Hypothalamus (tissue), 51 donors: ENCODE measurements at places on chromosomes 4 and X.

DNA sequence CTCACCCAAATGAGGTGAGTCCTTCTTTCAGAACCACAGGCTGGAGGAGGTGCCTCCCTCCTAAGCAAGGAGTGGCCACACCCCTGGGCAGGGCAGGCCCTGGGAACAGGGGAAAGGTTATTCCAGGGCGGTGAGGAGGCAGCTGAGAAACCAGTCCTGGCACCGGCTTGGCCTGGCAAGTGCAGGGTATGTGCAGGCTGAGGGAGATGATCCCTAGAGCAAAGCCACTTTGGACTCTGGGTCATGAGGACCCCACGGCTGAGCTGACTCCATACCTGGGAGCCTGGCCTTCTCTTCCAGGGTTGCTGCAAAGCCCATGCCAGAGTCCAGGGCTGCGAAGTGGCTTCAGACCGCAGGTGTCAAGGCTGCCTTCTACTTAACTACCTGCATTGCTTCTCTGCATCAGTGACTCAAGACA, 49.5 kb upstream of the HELT start:
- DNase-seq = no peak

DNA sequence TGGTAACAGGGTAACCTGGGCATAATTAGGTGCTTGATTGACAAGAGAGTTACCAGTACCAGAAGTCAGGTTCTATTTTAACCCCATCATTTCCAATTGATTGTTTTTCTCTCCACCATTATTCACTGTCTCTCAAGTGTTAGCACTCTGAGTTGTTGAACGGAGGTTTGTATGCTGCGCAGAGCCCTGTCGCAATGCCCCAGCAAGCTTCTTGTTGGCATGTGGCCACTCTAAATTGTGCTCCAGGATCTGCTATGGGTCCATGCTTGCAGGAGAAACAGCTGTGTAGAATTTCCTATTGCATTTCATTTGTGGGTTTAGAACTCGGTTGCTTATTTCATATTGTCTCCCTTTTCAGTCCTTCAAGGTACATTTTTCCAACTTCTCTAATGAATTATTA, 98.2 kb downstream of the KLHL8 start:
- DNase-seq = no peak

DNA sequence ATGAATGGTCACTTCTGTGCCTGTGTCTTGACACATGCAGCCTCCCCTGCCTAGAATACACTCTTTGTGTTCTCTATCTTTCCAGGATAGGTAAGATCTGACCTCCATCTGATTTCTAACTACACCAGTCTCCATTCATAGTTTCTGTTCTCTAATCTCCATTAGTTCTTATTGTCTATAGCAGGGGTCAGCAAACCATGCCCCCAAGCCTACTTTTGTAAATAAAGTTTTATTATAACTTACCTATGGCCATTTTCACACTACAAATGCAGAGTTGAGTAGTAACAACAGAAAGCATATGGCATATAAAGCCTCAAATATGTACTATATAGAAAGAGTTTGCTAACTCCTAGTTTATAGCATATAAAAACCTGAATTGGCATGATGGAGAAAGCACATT, 37.6 kb upstream of the H2AZ1 start:
- DNase-seq = no peak

DNA sequence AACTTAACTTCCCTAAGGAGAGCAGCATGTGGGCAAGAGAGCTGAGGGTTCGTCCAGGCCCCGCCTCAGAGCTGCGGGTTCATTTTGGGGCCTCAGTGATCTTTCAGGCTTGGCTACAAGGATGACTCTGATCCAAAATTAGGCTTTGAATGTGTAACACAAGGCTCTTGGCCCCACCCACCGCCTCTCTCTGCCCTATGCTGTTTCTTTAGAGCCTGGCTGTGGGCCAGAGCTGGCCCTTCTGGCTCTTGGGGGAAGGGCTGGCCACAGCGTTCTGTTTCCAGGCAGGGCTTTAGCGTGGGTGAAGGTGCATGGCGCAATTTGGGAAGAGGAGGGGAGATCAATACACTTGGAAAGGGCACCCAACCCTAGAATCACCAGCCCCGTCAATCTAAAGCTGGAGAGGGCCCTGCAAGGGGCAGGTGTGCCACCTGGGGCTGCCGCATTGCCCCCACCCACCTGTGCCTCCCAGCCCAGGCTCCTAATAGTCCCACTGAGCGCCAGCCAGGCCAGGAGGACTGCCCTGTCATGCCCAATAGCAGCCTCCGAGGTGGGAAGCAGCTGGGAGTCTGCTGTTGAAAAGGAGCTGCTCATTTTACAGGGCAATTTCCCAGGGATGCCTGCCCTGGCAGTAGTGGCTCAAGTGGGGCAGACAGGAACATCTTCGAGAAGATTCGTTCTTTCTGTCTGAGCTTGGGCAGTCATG, 84.5 kb upstream of the MAML3 start:
- DNase-seq = peak; percentile 22

- no peak for DNase-seq
Observed at GRCh38 chrX:43552156-43552555, 103.9 kb upstream of the MAOA start.

- DNase-seq = no peak
Observed at GRCh38 chrX:11421805-11422524, 128.8 kb downstream of the AMELX start.

DNA sequence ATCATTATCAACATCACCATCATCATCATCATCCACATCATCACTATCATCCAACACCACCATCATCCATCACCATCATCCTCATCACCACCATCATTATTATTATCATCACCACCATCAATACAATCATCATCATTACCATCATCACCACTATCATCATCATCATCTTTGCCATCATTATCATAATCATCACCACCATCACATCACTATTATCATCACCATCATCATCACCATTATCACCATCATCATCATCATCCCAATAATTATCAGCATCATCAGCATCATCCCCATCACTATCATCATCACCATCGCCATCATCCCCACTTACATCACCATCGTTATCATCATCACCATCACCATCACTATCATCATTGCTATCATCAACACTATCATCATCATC, 1021.9 kb upstream of the PRKX start:
- DNase-seq = no peak

DNA sequence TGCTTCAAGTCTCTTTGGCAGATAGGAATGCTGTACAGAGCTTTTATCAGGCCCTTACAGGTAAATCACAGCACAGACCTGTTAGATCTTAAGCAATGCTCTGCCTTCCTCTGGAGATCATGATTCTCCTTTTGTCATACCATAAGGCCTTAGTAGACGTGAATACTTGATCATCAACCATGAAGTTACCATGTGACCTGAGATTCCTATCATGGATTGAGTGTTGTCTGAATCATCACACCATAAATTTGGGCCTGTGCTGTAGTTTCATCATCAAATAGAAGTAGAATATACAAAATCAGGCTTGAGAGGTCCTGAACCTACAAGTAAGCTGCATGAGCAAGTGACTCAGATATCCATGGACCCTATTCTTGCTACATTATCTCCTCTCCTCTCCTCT, 466.8 kb upstream of the INTU start:
- no peak for DNase-seq

DNA sequence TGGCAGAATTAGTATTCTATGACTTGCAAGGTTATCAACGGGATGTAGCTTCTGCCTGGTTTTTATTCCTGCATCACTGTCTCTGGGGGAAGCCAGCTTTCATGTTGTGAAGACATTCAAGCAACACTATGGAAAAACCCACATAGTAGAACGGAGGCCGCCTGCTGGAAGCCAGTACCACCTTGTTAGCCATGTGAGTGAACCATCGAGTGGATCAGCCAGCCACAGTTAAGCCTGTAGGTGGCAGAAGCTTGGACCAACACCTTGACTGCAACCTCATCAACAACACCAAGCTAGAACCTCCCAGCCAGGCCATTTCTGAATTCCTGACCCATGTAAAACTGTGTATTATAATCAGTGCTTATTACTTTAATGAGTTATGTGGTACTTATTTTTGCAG, 538.2 kb downstream of the KCNIP4 start:
- DNase-seq = no peak

DNA sequence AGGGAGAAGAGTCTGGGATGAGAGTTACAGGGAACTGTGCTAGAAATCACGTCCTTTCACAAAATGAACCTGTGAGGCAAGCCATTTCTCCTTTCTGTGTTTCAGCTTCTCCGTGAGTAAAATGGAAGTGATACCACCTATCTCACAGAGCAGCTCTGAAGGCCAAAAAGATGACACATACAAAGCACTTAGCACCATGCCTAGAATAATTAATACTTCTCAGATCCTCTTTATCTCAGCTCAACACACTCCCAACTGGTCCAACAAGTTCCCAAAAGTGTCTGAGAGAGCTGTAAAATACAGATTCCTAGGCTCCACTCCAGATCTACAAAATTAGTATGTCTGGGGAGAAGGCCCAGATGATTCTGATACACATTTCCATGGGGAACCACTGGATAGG, 38.3 kb downstream of the LHFPL1 start:
- DNase-seq = no peak

GRCh38 chr4:41658163-41658562, 90.4 kb downstream of the PHOX2B start:
- DNase-seq = no peak

DNA sequence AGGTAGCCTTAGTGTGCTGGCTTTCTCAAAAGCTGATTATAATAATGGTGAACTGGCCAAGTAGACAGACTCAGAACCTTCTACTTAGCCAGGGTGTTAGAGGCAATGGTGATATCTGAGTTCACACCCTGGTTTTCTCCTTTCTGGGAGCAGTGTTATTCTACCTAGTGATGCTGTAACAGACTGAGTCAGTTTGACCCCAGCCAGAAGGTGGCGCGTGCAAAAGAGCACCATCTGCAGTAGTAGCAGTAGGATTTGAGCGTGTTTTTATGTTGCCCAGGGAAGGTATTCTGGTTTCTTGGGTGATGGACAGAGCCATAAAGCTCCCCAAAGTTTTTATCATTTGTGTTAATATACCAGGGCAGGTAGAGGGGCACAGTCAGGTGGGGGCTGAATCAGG, 143.8 kb upstream of the CPXCR1 start:
- DNase-seq = no peak

- DNase-seq = no peak
Observed at GRCh38 chr4:137659431-137659830, 127.1 kb upstream of the PCDH18 start.

- DNase-seq = no peak
Observed at GRCh38 chrX:37371578-37371991, 22.4 kb downstream of the PRRG1 start.

- DNase-seq = no peak
Observed at GRCh38 chr4:147640331-147640730, 23.1 kb downstream of the TMEM184C start.

GRCh38 chrX:85499400-85499799, 119.9 kb upstream of the POF1B start:
- DNase-seq = no peak

- DNase-seq = no peak
Observed at GRCh38 chr4:101604976-101605375, 185.6 kb upstream of the BANK1 start.

DNA sequence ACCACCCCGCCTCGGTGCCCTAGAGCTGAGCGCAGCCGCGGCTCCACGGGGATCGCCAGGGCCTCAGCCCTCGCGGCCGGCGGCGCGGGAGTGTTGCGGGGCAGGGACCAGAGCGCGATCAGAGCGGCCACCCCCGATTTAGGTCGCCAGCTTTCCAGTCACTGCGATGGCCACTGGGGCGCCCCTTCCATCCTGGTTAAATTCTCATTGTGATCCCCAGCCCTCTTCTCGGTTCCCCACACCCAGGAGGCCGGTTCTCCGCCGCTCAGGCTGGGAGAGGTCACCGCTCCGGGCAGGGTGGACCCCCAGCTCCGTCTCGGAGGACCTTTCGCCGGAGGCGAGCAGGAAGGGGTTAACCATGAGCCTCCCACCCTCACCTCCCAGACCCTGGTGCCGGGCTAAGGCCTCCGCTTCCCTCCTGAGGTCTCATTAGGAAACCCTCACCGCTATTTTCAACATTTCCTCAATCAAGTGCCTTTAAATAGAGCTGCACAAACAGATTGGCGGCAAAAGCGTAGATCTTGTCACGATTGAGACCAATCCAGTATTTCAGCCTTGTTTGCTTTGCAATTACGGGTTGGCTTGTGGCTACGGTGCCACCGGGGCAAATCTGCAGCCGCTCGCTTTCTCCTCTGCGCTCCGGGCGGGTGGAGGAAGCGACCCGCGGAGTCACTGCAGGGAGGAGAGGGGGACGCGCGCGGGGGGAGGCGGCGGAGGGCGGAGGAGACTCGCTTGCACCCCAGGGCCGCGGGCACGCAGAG, 8.3 kb upstream of the HAND2 start:
- DNase-seq = no peak

- peak; percentile 0 for DNase-seq
Observed at GRCh38 chrX:22748093-22748999, 251.4 kb upstream of the DDX53 start.

GRCh38 chr4:139735381-139736273, 70.0 kb downstream of the MGST2 start:
- DNase-seq = no peak

GRCh38 chr4:150079081-150079581, 886 bp downstream of the DCLK2 start:
- no peak for DNase-seq

DNA sequence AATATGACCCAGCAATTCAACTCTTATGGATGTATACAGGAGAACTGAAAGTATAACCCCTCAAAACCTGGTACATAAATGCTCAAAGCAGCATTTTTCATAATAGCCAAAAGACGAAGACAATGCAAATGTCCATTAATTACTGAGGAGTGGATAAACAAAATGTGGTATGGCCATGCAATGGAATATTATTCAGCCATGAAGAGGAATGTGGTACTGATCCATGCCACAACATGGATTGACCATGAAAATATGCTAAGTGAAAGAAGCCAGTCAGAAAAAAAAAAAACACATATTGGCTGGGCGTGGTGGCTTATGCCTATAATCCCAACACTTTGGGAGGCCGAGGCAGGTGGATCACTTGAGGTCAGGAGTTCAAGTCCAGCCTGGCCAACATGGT, 74.5 kb upstream of the PLS3 start:
- no peak for DNase-seq

DNA sequence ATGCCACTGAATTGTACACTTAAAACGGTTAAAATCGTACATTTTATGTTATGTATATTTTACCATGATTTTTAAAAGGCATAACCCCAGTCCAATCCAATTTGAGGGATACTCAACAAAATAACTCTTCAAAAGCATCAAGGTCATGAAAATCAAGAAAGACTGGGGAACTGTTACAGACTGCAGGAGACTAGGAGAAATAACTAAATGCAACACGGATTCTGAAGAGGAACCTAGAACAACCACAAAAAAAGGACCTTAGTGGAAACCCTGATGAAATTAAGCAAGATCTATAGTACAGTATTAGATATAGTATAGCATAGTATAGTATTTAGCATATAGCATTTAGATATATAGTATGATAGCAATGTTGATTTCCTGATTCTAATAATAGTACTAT, 26.8 kb downstream of the SH3KBP1 start:
- DNase-seq = no peak

GRCh38 chr4:41969671-41970070, 11.9 kb upstream of the DCAF4L1 start:
- no peak for DNase-seq

DNA sequence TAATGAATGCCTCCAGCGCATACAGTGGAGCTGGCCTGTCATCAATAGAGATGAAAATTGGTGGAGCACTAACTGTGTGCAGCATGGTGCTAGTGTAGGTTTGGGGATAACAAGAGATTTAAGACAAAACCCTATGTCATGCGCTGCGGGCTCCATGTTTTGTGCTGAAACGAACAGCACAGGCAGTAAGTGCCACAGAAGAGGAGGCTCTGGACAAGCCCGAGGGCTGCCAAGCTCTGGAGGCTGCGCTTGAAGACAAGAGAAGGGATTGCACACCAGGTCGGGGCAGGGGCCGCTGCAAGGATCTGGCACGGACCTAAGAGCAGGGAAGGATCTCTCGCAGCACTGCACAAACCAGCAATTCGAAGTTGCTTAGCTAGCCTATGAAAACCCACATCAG, 35.5 kb downstream of the TENM3 start:
- DNase-seq = no peak
